Astrocyte of the spinal cord (primary cell): ENCODE measurements at places on chromosomes 3 and 15.

- DNase-seq, result peak; percentile 51
These were observed 142.5 kb upstream of the C2CD4B start for GRCh38 chr15:62307551-62307950.

DNA sequence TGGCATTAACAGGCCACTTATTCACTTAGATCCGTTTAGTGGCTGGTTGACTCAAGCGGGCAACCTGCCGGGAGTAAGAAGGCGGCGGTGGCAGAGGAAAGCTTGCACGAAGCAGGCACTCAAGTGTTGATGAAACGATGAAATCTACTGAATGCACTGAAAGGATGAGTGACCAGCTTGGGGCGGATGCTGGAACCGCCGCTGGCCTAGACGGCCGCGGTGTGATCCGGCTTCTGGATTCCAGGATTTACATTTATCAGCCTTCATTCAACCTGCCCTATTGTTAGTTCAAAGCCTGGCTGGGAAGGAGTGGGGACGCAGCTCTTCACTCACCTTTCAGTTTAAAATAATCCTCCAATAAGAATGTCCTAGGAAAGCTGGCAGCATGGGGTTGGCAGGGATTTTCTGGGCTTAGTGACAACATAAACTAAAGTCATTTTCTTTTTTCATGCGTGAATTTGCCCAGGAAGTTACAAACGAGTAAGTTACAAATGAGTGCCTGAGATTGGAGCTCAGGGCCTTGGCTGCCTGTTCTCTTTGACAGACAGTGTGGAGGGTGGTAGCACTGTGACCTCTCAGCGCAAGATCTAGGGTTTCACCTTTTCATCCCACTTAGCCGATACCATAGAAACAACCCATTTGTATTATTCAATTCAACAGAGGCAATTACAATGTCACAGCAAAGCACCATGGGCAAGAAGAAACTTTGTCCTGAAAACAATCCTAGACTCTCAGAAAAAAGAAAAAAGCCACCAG is 1.1 kb upstream of the PLCH1 start:
- DNase-seq, result peak; percentile 48

- no peak for DNase-seq
These were observed 732 bp upstream of the GCSAM start for GRCh38 chr3:112133626-112134334.

DNA sequence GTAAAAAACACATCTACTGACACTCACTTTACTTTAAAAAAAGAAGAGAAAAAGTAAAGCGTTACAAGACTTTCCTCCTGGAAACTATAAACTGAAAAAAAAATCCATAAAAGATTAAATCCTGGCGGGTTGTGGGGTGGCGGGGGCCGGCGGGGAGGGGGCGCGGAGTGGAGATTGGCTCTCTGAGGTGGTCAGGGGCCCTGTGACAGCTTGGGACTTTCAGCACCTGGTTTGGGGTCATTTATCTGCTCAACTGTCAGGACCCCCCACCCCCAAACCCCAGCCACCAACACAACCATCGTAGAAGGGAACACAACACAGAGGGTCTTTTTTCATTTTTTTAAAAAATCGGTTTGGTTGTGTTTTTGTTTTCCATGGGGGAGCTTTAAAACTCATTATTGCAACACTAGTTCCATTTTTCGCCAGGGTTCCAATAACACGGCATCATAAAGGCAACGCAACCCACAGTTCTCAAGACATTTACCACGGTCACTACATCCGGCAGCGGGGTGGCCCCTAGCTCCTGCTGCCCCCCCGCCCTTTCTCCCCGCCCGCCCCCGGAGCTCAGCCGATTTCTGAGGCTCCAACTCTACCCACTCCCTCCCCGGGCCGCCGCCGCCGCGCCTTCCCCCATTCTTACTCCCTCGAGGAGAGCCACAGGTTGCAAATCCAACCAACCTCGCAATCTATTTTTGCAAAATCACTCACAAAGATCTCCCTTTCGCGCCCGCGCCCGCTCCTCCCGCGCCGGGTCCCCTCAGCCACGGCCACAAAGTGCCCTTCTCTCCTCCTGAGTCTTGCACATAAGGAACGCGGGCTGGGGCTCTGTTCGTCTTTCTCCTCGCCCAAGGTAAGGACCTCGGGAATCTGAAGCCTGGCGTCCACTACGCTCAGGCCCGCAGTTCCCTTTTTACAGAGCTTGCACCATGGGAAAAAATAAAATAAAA is 1.8 kb downstream of the BCL6 start:
- peak; percentile 69 for DNase-seq
